Cortex of kidney (tissue), 1 donor: ENCODE measurements at places on chromosomes 2 and 18.

DNA sequence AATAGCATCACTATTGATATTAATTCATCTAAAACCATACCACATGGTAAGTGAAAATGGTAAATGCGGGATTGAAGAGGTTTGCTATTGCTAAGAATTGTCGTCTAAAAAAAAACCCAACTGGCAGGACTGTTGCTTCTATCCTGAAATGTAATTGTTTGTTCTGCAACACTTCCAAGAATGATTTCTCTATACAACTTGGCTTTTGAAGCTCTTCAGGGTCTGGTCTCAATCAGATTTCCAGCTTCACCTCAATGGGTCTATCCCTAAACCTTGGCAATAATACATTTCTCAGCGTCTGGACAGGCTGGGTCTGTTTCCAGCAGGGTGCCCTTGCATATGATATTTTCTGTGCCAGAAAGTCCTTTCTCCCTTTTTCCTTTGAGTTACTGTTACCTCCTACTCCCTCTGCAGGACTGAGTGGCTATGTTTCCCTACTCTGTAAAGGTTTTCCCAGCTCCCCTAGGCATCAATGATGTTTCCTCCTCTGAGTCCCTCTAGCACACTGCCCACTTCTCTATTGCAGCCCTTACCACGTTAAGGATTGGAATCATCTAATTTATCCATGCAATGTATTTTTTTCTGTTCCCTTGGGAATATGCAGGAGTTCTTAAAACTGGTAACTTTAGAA is 118.2 kb upstream of the REV1 start:
- no peak for DNase-seq

- DNase-seq, result no peak
These were observed 177.7 kb downstream of the MYCN start for GRCh38 chr2:16117791-16118610.

GRCh38 chr2:29238497-29238896 is 123.3 kb downstream of the CLIP4 start:
- DNase-seq, result no peak

GRCh38 chr2:9779596-9780264 is 63.5 kb upstream of the TAF1B start:
- DNase-seq, result no peak
